ENCODE measurements at places on chromosomes 11 and 22.

- peak; percentile 22 for DNase-seq
Measured at GRCh38 chr11:102757823-102758549, 22.4 kb downstream of the MMP10 start.

DNA sequence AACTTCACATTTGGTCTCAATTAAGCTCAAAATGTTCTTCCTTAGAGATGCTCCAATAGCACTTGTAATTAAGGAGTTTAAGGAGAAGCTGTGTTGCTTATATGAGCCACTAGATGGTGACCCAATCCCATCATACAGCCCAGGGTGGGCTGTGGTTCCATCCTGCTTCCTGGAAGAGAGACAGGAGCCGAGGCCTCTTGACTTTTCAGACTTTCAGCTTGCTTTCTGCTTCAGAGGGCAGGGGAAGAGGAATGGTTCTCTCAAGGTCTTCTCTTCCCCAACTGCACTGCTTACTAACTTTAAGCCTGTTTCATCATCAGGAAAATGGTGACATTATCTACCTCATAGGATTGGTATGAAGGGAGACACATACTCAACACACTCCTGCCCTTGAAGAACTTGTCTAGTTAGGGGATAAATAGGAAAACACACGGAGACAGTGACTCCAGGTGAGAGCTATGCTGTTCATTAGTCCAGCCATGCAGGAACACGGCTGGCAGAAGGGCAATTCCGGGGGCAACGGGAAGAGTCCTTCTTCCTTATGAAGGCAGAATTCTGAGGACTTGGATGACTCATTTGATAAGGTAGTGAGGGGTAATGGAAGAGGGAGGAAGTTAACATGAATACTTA is 20.1 kb downstream of the TMEM218 start:
- DNase-seq, result peak; percentile 51

DNA sequence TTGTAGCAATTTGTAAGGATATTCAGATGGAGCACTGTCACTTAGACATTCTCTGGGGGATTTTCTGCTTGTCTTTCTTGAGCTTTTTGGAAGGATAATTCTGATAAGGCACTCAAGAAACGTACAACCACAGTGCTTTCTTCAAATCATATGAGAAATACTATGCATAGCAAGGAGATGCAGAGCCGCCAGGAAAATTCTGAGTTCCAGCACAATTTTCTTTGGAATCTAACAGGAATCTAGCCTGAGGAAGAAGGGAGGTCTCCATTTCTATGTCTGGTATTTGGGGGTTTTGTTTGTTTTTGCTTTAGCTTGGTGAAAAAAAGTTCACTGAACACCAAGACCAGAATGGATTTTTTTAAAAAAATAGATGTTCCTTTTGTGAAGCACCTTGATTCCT is 9.9 kb downstream of the PRSS23 start:
- no peak for DNase-seq

- DNase-seq, result no peak
Measured at GRCh38 chr22:50587407-50587806, 4.8 kb upstream of the CHKB start.

All from large intestine (tissue), 12 donors.